ENCODE measurements at places on chromosomes 5 and 9. TPM values are rescaled to one million over a fixed set of nuclear protein-coding genes. Genes with fewer than 3 reads are reported as not detected.

The DPM2 gene
- 11.2 TPM for total RNA-seq

The ST6GALNAC6 gene
- 19.5 TPM for total RNA-seq

The SRA1 gene
- total RNA-seq, result 14.5 TPM

GRCh38 chr5:179348011-179348530 lies 2.8 kb upstream of the ADAMTS2 start:
- DNase-seq, result no peak

The PCA3 gene
- total RNA-seq, result 0.20 TPM

GRCh38 chr5:176784218-176785165 lies 25.9 kb upstream of the UNC5A start:
- DNase-seq, result no peak

The UBE2QL1 gene
- 0.89 TPM for total RNA-seq

The RPL35 gene
- 1,522 TPM for total RNA-seq

DNA sequence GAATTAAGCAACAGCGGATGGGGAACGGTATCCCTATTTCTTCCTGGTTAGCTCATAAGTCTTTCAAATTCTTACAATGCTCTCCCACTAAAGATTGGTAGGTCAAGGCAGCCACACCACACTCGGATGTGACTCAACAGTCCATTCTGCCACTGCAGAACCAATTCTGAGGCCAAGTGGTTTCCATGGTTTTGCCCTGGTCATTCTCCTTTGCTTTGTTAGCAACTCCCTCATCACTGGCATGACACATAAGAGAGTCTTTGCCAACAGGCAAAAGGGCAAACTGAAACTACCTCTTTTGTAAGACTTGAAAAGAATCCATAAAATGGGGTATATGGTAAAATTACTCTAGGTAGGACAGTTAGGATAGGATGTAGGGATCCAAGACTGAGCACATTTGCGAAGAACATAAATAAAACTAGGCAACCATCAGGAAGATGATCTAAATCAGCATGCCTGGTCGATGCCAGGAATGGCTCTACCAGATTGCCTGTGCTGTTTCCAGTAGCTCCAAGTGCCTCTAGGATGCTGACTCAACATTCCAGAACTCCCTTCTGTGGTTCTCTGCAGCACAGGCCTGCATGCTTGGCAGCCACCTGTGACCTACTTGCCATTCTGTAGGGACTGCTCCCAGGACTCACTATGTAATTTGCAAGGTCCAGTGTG lies 105.4 kb downstream of the DCP2 start:
- DNase-seq, result no peak

The CDK7 gene
- total RNA-seq, result 49.8 TPM

DNA sequence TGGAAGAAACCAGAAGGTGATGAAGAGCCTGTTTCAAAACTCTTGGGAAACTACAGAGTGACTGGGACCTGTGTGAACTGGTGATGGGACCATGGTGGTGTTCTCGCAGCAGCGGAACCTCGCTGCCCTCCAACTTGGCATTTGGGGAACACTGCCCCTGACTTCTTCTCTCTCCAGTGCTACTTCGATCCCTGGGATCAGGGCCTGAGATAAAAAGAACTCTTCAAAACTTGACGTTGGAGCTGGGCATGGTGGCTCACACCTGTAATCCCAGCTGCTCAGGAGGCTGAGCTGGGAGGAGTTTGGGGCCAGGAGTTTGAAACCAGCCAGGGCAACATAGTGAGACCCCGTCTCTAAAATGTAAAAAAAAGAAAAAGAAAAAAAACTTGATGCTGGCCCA lies 18.1 kb downstream of the PITX1 start:
- DNase-seq, result no peak

The KCNN2 gene
- 3.5 TPM for total RNA-seq

The FOXD4L4 gene
- total RNA-seq, result 0.20 TPM

The PCDH1 gene
- 21.3 TPM for total RNA-seq

DNA sequence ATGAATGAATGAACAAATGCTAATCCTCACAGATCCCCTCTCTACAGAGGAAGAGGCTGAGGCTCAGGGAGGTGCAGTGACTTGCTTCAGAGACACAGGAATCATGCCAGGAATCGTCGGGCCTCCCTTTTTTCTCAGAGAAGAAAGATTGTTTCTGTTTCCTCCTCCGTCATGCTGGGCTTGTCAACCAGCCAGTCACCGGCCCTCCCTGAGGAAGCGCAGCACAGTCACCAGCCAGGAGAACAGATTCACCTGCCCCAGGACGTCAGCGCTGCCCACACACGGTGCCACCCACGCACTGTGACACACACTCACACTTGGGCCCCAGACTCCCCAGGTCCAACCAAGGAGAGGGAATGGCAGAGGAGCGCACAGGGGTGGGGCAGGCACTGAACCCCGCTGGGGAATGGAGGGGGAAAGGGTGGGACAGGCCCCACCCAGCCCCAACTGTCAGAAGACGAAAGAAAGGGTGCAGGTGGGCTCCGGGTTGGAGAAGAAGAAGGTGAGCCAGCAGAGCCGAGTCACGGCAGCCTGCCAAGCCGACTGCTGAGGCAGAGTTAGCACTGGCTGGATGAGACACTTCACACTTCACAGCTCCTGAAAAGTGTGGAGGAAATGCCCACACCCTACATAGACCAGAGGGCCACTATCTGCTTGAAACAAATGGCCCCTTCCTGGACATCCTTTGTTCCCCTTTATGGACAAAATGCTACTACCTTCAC lies 13.8 kb upstream of the ERGIC1 start:
- DNase-seq, result no peak

The ALDOB gene
- not detected for total RNA-seq

The PLCXD3 gene
- total RNA-seq, result 0.10 TPM

DNA sequence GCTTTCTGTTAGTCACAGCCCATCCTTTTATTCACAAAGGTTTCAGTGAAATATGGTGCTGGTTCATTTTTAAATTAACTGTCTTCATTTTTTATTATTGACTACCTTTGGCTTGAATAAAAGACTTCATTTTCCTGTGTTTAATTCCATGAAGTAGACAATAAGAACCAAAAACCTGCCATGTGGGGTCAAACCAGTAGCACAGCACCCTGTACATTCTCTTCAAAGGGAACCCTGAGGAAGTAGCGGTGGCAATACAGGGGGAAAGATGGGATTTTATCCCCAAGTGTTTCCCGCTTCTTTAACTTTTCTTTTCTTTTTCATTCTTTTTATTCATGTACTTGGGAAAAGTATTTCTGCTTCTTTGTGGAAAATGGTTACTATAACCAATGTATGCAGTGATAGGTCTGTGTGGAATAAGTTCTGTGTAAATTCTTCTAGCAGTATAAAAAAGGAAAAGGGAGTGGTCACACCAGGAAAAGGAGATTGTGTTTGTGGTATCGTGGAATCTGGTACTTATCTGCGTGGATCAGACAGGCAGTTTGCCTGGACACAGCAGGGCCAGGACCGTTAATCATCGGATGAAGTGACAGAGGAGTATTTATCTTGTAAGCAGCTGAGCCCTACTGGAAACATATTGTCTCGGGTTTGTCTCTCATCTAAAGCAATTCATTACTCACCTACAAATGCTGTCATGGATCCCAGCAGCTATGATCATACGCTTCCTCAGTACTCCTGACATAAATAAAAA lies 94.2 kb downstream of the PPIC start:
- DNase-seq, result no peak

DNA sequence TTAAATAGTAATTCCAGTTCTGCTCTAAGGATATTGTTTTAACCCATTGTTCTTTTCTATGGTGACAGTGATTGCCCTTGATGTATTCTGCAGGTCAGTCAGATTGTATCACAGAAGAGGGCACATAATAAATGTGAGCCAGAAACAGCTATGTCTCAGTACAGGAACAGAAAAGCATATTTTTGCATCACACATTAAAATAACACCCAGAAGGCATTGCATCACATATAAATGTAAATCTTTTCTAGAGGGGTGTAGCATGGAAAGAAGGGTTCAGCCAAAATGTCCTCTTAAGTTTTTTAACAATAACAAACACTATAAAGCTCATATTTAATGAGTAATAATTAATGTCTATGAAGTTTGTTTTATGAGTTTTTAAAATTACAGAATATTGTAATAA lies 30.0 kb downstream of the ZCCHC7 start:
- no peak for DNase-seq

The CDC23 gene
- total RNA-seq, result 37.0 TPM

GRCh38 chr5:81482595-81482994 lies 88.7 kb upstream of the ACOT12 start:
- no peak for DNase-seq

The PKD2L2 gene
- 0.10 TPM for total RNA-seq
